ENCODE measurements at places on chromosomes 4 and X.

DNA sequence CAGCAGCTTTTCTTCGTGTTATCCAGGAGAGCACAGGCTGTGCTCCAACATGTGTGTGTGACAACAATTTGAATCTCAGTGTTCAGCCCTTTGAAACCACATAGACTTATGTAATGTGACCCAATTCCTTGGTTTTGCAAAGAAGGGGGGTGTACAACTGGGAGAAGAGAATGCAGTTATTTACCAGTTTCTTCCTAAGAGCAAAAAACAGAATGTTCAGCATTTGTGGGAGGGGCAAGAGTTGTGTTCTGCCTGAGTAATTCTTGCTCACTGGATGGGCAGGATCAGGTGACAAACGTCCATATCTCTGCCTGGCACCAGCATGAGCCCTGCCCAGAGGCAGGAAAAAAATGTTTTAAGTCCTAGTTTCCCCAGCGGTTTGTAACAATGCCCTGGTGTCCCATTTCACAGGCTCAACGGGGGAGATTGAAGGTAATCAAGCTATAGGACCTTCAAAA is 72.0 kb downstream of the PRPS1 start:
- DNase-seq: no peak

DNA sequence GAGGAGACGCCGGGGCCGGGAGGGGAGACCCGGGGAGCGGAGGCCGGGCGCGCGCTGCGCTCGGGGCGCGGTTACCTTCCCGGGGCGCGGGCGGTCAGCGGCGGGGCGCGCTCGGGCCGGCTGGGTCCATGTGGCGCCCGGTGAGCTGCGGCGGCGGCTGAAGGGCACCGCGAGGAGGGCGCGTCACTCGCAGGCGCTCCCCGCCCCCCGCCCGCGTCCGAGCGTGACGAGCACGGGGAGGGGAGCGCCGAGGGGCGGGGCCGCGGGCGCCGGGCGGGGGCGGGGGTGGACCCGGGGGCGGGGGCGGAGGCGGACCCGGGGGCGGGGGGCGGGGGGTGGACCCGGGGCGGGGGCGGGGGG is at the start of gene CPLX1:
TSS of gene CPLX1 (minus strand) at position 159 of the 360 bp plus-strand sequence. CDS start 1,607 bp downstream, outside the sequence.
- no peak for DNase-seq

DNA sequence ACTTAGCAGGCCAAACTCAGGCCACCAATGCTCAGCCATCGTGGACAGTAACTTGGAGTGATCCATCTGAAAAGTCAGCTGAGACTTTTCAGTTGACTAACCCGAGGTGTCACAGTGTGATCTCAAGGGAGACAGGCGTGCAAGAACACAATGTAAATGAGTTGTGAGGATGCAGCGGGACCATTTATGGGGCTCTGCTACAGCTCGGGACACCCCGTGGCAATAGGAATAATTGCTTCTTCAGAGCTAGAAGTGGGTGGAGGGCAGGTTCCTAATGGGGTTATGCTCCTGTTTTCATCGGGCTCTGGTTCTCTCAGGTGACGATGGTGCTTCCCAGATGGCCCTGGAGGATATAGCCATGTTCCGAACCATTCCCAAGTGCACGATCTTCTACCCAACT is 27.3 kb downstream of the TKTL1 start:
- DNase-seq: no peak

- peak; percentile 5 for DNase-seq
Measured at GRCh38 chr4:154618708-154619315, 6.4 kb upstream of the FGG start.

- DNase-seq: no peak
Measured at GRCh38 chrX:40244980-40245379, 147.2 kb upstream of the BCOR start.

GRCh38 chr4:148072789-148073188 is 340.9 kb downstream of the ARHGAP10 start:
- DNase-seq: no peak

GRCh38 chr4:163816494-163816893 is 322.0 kb downstream of the TMA16 start:
- no peak for DNase-seq

DNA sequence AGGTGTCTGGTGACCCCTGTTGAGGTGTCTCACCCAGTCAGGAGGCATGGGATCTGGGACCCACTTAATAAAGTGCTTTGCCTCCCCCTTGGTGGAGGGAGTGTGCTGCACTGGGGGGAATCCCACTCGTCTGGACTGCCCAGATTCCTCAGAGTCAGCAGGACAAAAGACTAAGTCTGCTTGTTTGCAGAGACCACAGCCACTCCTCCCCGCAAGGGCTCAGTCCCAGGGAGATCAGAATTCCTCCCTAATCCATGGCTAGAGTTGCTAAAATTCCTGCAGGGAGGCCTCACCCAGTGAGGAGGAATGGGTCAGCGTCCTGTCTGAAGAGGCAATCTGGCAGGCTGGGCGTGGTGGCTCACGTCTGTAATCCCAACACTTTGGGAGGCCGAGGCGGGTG is 442.2 kb downstream of the PABPC4L start:
- DNase-seq: no peak

DNA sequence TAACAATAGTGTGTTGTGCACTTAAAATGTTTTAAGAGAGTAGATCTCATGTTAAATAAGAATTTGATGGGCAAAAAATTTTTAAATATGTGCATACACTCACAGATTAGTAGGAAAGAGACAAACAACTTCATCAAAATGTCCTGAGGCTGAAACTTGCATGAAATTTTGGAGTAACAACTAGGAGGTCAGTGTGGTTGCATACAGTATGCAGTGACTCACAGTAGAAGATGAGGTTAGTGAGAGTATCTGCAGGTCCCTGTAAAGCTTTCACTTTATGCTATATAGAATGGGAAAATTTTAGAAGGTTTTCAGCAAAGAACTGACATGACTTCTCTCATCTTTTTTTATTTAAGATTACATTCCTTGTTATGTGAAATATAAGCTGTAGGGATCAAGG is 453.1 kb upstream of the KLHL4 start:
- DNase-seq: no peak

- DNase-seq: no peak
Measured at GRCh38 chrX:79231662-79232061, 87.2 kb downstream of the GPR174 start.

GRCh38 chr4:188154668-188155405 is 15.6 kb downstream of the TRIML1 start:
- DNase-seq: no peak

Data from activated effector memory CD4-positive, alpha-beta T cell treated with Interleukin-2 at 50 U/mL for 16 hours (primary cell).